ENCODE measurements at places on chromosomes 13 and 19.

DNA sequence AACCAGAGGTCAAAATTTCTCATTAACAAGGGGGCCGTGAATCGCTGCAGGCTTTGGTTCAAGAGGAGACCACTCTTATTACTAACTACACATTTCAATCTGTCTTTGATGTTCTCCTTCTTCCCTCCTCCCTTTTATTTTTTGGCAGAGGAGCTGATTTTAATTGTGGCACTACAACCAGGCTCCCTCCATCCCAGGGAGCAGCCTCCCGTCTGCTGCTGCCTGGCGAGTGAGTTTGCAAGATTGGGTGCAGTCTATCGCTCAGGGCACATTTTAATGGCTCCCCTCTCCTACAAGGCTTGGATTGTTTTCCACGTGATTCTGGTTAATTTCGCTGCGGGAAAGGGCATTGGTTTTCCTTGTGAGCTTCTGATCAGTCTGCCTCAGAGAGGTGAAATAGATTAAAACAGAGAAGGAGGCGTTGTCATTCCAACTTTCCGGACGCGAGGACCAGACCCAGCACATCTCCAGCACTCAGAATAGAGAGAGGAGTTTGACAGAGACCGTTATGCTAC is 81.4 kb downstream of the KCTD15 start:
- no peak for DNase-seq

DNA sequence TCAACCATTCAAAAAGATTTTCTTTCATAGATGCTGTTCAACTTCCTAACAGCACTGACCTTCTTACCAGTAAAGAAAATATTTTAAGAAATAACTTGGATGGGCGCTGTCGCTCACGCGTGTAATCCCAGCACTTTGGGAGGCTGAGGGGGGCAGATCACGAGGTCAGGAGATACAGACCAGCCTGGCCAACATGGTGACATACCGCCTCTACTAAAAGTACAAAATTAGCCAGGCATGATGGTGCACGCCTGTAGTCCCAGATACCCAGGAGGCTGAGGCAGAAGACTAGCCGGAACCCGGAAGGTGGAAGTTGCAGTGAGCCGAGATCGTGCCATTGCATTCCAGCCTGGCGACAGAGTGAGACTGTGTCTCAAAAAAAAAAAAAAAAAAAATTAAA is 865.7 kb upstream of the SLC10A2 start:
- DNase-seq = no peak

DNA sequence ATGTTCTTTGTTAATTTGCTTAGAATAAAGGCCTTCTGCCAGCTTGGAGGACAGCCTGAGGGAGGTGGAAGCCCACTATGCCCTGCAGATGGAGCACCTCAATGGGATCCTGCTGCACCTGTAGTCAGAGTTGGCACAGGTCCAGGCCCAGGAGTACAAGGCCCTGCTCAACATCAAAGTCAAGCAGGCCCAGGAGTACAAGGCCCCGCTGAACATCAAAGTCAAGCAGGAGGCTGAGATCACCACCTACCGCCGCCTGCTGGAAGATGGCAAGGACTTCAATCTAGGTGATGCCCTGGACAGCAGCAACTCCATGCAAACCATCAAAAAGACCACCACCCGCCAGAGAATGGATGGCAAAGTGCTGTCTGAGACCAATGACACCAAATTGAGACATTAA is 41.7 kb downstream of the ZNF85 start:
- no peak for DNase-seq

DNA sequence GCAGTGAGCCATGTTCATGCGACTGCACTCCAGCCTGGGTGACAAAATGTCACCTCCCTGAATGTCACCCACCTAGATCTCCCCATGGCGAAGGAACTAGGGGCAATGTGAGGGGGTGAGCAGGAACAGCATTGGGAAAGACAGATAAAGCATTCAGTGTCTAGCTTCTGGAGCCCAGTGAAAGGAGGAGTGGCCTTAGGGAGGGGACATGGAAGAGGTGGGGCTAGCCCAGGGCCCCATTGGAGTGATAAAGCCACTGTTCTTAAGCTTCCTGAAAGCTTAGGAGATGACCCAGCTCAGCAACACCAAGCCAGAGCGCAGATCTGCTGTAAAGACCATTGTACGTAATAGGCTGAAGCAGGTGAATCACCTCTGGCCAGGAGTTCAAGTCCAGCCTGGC is 13.0 kb upstream of the KCNN1 start:
- no peak for DNase-seq

DNA sequence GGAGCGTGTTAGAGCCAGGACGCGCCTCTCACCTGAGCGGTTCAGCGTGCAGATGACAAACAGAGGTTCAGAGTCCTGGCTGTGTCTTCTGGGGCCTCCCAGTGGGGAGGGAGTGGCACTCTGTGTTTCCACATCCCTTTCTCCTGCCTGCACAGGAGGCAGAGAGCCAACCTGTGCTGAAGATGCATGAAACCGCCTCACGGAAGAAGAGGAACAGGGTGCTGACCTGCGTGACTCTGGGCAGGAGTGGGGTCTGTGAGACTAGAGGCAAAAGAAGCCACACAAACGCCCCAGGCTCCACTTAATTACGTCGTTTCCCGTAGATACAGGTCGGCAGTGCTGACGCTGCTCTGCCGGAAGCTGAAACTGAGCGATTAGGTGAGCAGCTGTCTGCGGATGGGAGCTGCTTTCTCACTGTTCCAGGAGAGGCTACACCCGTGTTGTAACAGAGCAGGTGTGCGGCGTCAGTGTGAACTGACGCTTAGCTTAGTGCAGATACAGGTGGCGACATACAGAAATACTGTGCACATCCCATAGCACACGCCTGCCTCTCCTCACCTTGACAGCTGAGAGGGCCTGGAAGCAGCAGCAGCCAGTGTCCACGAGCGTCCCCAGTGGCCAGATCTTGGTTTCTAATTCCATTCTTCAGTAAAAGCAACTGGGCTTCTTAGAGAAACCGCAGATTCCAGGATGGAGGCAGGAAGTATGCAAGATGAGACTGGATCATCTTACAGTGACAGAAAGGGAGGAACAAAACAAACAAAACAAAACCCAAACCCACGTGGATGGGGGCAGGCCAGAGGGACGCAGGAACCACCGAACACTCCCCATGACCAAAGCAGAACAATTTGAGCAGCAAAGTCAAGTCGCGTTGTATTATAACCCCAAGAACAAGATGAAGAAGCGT is 37.7 kb upstream of the MCF2L start:
- DNase-seq = peak; percentile 75

DNA sequence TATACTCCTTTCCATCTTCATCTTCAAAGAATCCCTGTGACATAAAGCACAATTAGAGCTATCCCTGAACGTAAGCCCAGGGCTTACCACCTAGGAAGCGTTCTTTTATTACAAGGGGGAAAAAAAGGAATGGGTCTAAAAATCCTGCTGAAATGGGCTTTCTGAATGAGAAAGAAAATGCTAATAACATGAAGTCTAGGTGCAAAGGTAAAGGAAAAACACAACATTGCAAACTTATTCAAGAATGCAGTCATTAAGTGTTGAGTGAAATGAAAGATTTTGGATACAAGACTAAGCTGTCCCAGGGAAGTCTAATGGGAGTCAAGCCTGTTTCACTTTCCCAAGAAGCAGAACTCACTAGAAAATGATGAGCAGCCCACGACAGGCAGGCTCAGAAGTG is 55.3 kb upstream of the SLC15A1 start:
- no peak for DNase-seq

DNA sequence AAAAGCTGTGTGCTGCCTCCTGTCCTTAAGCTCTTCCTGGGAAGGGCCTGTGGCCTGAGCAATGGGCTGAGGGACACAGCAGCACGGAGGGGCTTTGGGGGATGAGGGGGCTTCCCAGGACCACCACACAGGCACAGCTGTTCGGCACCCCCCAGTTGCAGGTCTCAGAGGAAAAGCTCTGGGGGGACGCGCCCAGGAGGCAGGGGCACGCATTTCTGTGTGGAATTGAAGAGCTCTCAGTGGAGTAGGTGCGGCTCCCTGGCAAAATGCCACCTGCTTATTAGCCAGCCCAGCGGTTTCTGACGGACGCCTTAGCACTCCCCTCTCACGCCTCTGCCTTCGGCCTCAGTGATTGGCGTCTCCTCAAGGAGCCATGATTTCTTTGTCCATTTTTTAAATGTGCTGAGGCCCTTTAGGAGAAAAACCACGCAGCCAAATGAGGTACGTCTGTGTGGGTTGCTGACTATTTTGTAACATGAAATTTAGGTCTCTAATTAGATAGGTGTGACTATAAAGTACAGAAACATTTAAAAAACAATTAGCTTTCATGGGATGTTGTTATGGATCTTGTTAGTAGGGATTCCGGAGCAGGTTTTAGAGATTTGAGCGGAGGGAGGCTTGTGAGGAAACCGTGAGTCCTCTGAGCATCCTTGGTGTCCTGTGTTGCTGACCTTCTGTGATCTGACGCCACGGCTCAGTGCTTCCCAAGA is 4.0 kb downstream of the MCF2L start:
- DNase-seq = no peak

- DNase-seq = peak; percentile 35
These were observed 126.8 kb upstream of the CACNA1A start for GRCh38 chr19:13633109-13633508.

GRCh38 chr13:91311491-91311890 is 36.0 kb upstream of the MIR17HG start:
- DNase-seq = no peak

DNA sequence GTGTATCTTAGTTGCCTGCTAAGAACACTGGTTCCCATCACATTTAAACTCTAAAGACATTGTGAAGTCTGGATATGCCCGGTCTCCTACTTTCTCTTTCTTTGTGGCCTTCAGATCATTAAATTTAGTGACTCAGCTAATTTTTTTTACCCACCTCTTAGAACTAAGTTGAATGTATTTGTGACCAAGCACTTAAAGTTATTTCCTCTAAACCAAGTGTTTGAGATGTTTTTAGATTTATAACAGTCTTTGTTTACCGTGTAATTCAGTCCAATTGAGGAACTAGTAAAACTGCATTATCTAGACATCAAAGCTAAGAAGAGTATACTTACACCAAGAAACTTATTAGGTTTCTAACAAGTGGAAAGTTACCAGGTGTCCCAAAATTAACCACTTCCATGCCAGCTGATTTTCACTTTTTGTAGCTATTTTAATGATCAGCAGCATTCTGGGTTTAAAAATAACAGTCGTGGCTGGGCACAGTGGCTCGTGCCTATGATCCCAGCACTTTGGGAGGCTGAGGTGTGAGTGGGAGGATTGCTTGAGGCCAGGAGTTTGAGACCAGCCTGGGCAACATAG is 53.1 kb downstream of the ARHGAP35 start:
- DNase-seq = peak; percentile 41

DNA sequence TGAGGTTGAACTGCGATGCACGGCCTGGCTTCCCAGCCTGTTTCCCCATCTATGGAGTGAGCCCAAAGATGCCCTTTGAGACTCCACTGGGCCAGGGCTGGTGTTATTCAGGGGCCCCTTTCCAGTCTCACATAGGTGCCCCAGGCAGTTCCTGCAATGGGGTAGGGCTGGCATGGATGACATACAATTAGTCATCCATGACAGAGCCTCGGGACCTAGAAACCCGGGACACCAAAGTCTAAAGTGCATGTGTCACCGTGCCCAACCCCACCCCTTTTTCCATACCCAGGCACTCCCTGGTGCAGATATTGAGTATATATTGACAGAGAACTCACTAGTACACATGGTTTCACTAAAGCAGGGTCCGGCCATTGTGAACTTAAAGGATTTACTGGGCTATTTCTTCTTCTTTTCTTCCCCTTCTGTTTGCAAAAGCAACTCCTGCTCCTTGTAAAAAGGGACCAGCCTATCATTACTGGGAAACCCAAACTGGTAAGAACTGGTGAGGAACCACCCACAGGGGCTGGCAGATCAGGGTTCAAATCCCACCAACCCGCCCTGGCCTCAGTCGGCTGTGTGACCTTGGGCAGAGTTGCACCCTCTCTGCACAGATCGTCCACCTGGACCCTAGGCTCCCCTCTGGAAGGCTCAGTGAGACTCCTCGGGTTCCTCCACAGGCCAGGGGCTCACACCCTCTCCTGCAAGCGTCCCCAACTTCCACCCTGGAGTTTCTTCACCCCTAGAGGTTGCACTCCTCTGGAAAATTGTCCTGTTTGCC is 2.7 kb downstream of the B3GNT3 start:
- no peak for DNase-seq

GRCh38 chr13:36668316-36668715 is 5.5 kb upstream of the SERTM1 start:
- no peak for DNase-seq

DNA sequence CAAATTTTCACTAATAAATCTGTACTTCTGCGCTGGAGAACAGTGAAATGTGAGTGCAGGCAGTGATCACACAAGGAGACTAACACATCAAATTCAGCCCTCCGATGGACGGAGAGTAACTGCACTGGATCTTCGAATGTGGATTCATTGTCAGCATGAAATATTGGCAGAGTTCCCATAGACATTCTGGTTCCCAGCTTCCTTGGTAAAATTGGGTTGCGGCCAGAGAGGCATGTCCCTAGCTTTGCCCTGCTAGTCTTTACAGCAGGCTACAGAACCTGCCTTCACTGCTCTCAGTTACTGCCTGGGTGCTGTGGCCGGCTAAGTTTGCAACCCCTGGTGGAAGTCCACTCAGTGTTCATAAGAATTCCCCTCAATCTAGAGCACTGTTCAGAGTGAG is 32.3 kb upstream of the UQCRFS1 start:
- no peak for DNase-seq

DNA sequence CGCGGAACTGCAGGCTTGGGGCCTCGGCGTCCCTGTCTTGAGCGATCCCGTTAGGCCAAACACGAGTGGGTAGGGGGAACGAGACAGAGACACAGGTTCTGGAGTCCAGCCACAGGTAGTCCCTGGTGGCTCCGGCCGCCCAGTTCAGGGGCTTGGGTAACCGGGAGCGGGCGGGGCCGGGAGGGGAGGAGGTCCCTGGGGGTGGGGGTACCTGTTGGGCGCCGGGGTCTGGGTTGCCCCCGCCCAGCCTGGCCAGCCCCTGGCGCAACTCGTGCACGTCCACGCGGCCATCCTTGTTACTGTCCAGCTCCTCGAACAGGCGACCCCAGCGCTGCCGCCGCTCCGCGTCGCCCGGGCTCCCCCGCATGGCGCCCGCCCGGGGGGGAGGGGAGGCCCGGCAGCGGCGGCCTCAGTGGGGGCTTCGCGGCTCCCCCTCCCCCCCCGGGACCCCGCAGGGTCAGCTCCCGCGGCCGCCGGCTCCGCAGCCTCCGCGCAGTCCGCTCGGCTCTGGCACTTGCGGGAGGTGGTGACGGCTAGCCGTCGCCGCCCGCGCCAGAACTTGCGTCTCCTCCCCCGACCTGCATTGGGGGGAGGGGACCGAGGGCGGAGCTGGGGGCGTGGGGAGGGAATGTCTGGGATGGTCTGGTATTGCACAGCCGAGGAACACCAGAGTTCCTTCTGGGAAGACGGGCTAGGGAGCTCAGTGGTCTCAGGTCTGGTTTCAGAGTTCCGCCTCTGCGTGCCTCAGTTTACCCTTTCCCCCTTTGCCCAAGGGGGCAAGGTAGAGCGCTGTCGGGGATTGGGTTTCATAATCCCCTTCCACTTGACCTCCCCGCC is at the start of gene SLC25A23:
Gene SLC25A23, minus strand, starts transcription at position 531 of the 837 bp plus-strand sequence. Its CDS starts 164 bp downstream, at position 367.
- DNase-seq = peak; percentile 82

DNA sequence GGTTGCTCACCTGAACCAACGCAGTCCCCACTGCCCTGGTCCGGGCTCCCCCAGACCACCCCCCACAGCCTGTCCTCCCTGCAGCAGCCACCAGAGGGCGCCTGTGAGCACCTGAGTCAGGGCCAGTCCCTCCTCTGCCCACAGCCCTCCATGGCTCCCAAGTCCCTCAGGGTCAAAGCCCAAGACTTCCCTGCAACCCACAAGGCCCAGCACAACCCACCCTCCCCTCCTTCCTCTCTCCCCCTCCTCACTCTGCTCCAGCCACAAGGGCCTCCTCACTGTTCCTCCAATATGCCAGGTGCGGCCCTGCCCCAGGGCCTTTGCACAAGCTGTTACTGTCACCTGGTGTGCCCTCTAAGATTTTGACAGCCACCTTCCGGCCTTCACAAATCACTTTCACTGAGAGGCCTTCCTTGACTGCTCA is 10.9 kb downstream of the GNA15 start:
- no peak for DNase-seq

GRCh38 chr13:97367016-97367822 is 66.8 kb upstream of the RAP2A start:
- DNase-seq = peak; percentile 78
